ENCODE measurements at places on chromosomes 2 and 18.

- no peak for DNase-seq
These were observed 507.1 kb upstream of the ID2 start for GRCh38 chr2:8174641-8175257.

GRCh38 chr18:9520666-9521065 lies 45.4 kb downstream of the RALBP1 start:
- no peak for DNase-seq

DNA sequence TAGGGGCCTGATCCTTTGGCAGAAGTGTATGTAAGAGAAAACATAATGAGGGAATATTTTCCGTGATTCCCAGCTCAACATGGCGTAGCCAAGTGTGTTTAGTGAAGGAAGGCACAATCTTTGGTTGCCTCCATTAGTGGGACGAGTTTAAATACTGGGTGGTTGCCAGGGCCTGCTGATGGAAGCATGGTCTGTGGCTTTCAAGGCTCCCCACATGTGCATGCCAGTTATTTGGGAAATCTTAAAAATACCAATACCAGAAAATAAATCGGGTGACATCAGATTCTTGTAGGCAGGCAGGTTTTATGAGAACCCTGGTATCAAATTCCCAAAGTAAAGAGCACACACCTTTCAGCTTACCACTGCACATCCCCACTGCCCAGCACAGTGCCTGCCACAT lies 7.1 kb downstream of the MYL12A start:
- DNase-seq, result no peak

DNA sequence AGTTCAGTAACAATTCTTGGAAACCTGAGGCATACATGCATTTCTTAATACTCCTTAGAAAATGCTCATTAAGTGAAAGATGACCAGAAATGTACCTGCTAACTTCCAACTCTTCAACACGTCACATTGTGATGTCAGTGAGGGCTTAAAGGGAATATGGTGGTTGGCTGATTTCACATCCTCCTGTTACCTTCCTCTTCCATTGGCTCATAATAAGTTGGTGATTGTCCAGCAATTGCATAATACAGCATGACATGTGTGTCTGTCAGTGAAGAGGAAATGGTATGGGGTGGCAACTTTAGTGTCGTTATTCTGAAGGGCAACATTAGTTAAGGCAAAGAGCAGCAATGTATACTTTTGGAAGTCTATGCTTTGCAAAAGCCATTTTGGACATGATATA lies 26.0 kb downstream of the PLEK start:
- DNase-seq, result peak; percentile 52

GRCh38 chr2:223166983-223167650 lies 115.1 kb downstream of the KCNE4 start:
- no peak for DNase-seq

GRCh38 chr18:69845593-69846506 lies 101.8 kb downstream of the CD226 start:
- no peak for DNase-seq

DNA sequence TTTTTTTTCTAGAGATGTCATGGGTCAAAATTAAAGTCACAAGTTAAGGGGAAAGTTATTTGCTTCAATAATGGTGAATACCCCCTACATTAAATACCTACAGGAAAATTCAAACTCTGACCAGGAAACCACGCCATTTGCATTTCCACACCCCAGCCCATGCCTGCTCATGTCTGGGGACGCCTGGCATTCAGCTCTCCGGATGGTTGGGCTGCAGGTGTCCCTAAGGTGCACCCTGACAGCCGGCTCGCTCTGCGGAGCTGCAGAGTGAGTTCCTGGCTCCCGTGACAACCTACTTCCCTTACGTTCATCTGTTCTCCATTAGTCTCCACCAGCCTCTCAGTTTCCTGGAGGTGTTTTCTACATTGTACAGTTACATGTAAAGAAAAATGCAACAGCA lies 122.7 kb upstream of the RIOK3 start:
- DNase-seq, result no peak

- peak; percentile 14 for DNase-seq
These were observed 108.7 kb downstream of the UXS1 start for GRCh38 chr2:106085181-106085940.

Data from pons (tissue), 1 donor.